Activated CD8-positive, alpha-beta memory T cell treated with anti-CD3 and anti-CD28 coated beads for 48 hours (primary cell): ENCODE measurements at places on chromosomes 3 and 15.

DNA sequence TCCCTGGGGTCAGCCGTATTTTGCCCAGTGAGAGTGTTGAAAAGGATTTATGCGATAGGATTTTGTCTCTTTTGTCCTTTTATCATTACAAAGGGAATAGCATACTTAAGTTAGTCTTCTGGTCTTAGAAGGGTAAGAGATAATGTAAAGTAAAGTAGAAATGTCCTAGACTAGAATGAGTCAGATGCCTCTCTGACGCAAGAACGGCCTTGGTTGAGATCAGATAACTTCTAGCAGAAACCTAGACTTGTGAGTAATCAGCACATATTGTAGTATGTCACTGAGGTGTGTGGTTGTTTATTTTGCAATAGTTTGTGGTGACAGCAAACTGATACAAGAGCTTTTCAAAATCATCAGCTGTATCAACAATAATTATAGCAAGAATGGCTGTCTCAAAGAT is 866.1 kb downstream of the NSUN3 start:
- DNase-seq: no peak

DNA sequence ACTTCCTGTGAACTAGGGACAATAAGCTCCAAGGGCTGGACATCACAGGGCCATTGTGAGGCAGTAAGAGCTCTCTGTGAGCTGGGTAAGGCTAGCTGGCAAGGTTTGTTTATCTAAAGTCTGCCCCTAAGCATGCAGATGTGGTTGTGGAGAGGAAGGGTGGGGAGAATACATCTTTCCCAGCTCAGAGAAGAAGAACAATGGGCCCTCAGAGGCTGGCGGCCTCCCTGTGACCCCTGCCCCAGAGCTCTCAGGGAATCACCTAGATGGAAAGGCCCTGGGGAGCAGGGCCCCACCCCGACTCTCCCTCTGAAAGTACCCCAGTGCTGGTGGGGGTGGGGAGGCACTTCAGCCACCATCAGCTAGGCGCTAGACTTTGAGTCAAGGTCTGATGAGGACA is 4.3 kb upstream of the AP3B2 start:
- DNase-seq: no peak

DNA sequence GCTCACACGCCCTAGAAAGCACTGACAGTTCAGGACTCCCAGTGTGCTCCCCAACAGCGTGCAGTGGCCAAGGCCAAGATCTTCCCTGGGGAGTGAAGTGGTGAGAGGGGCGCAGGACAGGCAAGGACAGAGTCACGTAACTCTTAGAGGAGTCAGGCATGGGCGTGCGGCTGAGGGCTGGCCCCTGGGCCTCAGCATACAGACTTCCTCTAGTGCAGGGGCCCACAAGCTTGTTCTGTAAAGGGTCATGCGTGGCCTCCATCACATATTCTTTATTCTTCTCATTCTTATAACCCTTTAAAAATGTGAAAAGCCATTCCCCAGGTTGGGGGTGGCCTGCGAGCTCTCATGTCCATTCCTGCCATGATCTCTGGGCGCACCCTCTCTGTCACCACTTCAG is 25.2 kb downstream of the TMEM43 start:
- no peak for DNase-seq

DNA sequence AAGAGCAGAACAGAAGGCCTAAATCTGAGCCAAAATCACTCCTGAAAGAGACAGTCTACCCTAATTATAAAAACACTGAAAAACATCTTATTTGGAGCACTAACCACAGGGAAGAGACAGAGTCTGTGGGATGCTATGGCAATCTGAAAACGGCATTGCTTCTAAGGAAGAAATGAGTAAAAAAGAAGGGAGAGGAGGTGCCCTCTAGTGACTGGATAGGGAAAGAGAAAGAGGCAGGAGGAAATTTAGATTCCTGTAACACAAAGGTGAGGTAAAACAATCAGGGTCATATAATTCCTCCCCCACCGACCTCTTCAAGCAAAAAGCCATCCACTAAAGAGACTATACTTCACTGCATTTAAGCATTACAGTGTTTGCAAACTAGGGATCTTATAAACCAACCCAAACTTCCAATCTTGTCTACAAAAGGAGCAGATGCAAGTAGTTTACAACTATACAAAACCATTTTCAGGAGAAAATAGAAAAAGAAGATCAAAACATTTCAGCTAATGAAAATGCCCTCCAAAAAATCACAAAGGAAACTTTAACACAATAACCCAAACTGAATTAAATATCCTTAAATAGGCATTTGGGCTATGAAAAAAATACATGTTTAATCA is 32.6 kb downstream of the HACD2 start:
- DNase-seq: no peak

DNA sequence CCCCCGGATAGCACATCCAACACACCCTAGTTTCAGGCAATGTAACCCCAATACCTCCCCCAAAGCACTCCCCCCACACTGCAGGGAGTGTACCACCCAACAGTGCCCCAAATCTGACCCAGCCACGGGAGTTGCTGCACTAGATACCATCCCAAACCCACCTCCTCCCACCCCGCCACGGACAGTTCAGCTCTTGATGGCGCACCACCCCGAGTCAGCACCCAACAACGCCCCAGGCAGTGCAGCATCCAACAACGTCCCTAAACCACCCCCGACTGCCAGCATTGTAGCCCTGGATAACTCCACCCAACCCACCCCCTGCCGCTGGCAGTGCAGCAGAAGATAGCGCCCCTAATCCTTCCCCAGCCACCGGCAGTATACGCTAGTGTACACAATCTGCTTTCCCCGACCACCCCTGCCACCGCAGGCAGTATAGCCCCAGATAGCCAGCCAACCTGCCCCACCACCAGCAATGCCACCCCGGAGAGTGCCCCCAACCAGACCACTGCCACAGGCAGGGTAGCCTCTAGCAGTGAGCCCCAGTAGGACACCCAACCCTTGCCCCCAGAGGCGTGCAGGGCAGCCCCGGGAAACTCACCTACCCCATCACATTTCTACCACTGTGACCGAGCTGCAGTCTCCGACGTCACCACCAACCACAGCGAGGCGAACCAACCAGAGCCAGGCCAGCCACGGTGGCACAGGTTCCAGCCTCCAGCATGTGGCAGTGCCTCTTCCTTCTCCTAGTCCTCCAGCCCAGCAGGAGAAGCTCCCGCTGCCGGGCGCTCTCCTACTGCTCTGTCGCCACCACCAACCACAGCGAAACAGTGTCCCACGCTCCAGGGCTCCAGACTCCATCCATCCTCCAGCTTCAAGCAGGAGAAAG is 178.1 kb downstream of the POTEB3 start:
- no peak for DNase-seq
